Cerebellum (tissue), 4 donors: ENCODE measurements at places on chromosomes 16 and 17.

- no peak for DNase-seq
Measured at GRCh38 chr17:1486802-1487695, 5.4 kb downstream of the MYO1C start.

DNA sequence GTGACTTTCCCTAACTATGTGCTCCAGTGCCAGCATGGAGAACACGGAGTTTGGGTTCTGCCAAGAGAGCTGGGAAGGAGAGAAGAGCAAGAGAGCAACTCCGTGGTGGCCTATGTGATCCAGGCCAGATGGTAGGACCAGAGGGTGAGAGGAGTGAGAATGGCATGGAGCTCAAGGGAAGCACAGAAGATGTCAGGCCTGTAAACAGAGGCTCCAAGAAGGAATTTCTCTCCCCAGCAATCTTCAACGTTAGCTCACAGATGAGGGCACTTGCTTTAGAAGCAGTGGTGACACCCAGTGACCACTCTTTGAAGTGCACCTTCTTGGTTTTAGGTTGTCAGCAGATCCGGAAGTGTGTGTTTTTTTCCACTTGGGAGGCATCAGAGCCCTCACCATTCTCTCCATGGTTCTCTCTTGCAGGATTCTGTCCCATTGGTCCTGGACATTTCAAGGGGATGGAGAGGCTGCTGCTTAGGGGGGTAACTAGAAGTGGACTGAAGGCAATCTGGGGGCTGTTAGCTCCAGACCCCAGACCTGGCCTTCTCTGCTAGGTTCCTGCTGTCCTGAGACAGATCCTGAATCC, 18.1 kb upstream of the TMEM98 start:
- DNase-seq: peak; percentile 58

DNA sequence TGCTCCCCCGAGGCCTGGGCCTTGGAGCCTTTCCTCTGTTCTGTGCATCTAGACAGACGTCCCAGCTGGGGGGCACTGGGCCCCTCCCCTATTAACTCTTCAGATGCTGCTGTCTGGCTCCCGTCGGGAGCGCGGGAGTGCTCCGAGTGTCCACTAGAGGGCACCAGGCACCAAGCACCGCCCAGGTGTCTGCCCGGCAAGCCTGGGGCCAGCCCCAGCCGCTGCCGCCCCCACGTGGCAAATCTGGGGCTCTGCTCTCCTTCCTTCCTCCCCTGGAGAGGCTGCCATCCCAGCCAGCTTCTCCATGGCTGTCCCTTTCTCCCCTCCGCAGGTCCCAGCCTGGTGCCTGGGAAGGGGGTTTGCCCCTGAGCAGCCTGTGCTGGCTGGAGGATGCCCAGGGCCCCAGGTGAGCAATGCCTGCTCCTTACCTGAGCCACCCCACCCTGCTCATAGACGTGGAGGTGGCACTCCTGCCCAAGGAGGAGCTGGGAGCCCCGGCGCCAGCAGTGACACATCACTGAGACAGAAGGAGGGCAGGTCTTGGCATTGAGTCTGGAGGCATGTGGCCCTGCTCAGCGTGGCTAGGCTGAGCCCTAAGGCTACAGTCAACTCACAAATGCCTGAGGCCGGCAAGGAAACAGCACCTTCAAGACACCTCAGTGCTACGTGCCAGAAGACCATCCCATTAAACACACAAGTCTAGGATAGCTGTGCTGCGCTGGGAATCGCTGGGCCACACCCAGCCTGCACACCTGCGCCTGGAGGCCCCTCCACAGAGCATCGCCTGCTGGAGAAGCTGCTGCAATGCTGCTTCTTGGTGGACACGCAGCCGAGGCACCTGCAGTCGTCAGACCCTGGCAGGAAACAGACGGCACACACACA, 19.7 kb downstream of the TMEM235 start:
- peak; percentile 95 for DNase-seq

DNA sequence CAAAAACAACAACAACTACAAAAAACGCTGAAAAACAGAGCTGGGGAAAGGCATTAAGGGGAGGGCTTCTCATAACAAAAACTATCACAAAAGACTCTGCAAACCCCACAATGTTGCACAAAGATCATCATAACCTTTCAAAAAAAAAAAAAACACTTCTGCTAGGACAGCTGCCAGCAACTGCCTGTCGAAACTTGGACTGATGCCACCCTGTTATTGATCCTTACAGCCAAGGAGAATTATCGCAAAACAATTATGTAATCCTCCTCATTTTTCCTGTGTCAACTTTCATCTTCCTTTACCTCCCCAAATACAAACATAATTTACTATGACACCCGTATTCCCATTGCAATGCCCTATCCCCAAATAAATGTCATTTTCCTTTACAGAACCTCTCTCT, 9.3 kb downstream of the CCDC40 start:
- no peak for DNase-seq
